ENCODE measurements at places on chromosomes 11 and 22.

DNA sequence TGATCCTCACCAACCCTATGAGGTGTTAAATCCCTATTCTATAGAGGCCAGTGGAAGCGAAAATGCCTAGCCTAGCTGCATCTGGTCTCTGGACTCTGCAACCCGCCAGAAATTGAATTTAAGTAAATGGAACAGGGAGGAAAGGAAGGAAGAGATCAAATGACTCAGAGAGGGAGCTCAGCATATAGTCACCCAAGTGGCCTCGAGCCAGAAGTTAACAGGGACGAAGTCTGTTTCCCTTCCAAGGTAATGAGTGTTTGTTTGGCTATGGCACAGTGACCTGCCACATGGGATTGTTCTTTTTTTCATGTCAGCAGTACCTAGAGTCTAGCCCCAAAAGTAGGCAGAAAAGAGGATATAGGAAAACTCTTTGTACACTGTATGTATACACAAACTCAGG is 66.3 kb downstream of the PAK1 start:
- DNase-seq: peak; percentile 21

- no peak for DNase-seq
These were observed 91.1 kb downstream of the ATXN10 start for GRCh38 chr22:45762545-45763235.

DNA sequence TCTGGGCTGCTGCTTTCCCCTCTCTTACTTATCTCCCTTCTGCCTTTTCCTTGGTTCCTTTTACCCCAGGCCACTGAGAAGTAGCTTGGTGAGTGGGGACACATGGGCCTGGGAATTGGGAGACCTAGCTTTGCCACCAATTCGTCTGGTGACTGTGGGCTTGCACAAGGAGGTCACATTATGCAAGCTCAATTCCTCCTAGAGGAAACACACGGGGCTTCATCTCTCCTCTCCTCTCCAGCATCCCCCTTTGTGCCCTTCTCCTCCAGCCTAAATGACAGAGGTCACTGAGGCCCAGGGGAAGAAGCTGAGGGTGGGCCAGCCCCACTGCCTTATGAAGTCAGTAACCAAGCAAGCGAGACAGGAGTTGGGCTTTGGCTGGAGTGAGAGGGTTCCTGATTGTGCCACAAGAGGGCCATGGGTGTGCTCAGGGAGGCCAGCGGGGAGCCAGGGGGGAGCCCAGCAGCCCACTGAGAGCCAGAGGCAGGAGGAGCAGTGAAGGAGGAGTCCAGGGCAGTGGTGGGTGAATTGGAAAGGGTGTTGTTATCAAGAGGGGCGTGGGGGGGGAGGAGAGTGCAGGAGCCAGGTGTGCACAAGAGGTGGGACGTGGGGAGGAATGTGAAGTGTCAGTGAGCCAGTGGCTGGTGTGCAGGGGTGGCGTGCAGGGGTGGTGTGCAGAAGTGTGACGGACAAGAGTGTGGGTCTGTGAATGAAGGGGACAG is 2.0 kb downstream of the CLCF1 start:
- peak; percentile 77 for DNase-seq

- DNase-seq: no peak
These were observed 46.6 kb upstream of the TCF20 start for GRCh38 chr22:42317008-42317407.

- peak; percentile 100 for DNase-seq
These were observed 4.8 kb downstream of the TRIM3 start for GRCh38 chr11:6468712-6469495.

DNA sequence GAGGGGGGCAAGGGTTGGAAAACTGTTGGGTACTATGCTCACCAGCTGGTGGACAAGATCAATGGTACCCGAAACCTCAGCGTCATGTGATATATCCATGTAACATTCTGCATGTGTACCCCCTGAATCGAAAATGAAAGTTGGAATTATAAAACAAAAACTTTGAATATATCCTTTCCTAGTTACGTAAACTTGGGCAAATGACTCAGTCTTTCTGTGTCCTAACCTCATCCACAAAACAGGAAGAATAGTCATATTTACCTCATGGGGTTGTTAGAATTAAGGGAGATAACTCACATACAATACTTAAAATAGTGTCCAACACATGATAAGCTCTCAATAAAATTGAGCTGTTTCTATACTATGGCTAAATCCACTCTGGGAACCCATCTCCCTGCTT is 620.1 kb upstream of the KIRREL3 start:
- no peak for DNase-seq

DNA sequence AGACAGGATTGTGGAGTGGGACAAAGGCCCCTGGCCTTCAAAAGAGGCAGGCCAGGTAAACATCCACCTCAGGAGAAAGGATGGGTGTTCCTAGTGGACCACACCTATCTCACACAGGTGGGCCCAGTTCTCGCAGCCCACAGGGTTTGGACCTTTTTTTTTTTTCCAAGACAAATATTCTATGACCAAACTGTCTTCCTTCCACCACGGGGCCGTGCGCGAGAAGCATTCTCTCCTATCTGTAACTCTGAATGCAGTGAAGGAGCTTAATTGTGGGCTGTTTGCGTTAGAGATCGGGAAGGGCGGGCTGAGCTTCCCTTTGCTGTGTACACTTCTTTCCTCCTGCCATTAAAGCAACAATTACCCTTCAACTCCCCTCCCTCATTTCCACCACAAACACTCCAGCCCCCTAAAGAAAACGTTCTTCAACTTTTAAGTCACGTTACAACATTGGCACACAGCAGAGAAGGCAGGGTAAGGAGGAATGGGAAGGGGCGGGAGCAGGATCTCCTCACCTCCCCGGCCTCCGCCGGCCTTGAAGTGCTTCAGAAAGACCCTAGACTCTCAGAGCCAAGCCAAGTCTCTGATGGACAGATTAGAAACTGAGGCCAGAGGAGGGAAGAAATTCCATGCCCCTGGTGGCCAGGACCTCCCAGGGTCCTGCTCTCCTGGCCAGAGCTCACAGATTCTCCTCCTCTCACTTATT is 238.4 kb downstream of the BUD13 start:
- DNase-seq: no peak

DNA sequence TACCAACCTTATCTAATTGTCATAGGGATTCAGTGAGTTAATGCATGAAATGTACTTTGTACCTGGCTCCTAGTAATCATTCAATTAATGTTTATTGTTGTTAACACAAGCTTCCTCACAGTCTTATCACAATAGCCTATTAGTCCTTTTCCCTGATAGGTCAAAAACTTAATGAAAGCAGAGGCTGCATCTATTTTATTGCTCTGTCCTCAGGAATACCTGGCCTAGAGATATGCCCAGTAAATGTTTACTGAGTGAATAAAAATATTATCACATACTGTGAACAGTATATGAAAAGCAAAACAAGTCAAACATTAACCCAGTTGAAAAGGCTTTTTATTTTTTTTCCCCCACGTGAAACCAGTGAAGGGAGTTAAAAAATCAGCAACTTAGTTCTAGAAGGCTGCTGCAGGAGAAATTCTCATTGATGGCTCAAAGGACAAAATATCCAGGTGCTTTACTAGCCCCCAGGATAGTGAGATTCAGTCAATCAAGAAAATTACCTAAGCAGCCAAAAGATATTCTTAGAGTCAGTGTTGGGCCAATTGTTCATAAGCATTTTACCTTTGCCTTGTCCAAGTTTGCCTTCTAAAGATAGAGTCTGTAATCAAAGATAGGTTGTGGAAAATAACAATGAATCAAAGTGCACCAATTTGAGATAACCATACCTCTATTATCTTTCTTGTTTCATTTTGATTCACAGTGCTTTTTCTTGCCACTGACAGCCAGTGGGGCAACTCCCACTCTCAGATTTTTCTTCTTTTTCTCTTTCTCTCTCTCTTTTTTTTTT is 34.4 kb upstream of the SLC6A5 start:
- DNase-seq: no peak

GRCh38 chr11:119493712-119494111 is 70.7 kb upstream of the THY1 start:
- DNase-seq: peak; percentile 88

DNA sequence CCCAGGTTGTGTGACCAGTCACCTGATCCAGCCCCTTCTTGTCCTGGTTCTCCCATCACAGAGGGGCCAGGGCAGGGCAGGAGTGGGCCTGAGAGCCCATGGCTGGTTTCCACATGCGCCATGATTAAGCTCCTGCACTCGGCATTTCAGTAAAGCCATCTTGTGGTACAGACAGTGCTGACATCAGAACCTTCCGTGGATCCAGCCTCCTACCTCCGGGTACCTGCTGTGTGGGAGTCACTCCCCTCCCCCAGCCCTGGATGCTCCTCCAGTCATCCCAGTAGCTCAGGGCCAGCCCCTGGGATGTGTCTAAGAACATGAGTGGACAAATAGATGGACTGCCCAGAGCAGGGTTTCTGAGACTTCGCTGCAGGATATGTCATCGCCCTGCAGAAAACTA is 22.1 kb upstream of the MGAT3 start:
- DNase-seq: no peak

DNA sequence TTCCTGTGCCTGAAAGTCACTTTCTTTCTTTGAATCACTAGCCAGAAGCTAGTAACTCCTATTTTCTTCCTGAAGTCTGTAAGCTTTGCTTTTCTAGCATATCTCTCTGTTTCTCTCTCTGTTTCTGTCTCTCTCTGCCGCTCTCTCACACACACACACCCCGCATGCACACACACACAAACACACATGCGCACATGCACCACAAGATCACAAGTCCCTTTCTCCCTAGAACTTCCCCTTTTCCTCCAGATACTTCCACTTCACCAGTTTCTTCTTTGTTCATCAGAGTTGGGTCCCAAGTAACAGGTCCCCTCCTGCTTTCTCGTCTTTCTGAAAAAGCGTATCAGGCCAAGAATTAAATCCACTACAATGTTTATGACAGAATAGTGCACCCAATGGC is 148.5 kb upstream of the HSD17B12 start:
- DNase-seq: no peak

DNA sequence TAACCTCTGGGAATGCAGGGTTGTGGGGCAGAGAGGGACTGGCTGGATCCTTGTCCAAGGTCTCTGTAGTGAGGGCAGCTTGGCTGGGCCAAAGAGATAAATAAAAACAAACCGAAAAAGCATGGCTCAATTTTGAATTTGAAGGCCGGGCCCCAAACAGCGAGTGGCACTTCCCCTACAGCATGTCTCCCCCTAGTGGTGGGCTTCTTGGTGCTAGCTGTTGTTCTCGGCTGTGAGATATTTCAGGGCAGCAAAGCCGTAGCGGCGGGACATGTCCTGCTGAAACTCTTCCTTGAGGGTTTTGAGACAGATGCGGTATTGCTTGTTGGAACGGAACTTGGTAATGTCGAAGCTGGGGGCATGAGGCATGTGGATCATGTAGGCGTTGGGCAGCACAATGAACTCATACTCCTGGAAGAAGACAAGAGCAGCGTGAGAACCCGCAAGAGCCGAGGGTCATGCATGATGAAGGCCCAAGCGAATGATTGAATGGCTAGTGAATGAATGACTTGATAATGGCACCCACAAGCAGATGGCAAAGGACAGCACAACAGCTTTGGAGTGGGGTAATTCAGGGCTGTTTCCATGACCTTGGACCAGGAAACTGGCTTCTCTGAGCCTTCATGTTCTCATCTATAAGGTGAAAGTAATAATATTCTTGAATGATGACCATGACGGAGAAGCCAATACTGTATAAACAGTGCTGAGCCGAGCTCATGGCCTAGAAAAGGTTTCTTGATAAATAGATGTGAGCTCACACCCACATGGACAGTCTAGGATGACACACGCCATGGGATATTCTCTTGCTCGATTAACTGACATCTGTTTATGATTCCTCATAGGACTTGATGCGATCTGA is 216.3 kb upstream of the SYN3 start:
- peak; percentile 91 for DNase-seq

GRCh38 chr11:28627690-28628255 is 519.6 kb downstream of the METTL15 start:
- DNase-seq: no peak

GRCh38 chr22:34072585-34072984 is 152.3 kb upstream of the LARGE1 start:
- DNase-seq: no peak

All from GM23338 (cell line).